ENCODE measurements at places on chromosomes 7 and 10.

GRCh38 chr7:37027557-37028341 is 303.5 kb upstream of the AOAH start:
- DNase-seq, result no peak

DNA sequence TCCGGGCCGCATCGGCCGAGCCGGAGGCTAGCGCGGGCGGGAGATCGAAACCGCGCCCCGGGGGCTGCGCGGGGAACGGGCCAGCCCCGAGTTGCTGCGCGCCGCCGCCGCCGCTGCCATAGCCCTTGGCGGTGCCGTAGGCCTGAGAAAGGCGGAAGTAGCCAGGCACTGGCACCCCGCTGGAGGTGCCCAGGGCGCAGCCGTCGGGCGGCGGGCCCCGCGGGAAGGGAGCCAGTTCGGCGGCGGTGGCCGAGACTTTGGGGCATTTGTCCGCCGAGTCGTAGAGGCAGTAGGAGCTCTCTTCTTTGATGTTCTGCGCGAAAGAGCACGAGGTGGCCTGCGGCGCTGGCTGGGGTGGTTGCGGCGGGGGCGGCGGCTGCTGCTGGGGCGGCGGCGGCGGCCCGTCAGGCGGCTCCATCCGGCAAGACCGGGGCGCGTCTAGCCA is 587 bp downstream of the HOXA10 start:
- DNase-seq, result no peak

- no peak for DNase-seq
Measured at GRCh38 chr7:87518735-87519134, 43.3 kb upstream of the ABCB4 start.

- no peak for DNase-seq
Measured at GRCh38 chr10:45427970-45428366, 54.0 kb downstream of the ALOX5 start.

DNA sequence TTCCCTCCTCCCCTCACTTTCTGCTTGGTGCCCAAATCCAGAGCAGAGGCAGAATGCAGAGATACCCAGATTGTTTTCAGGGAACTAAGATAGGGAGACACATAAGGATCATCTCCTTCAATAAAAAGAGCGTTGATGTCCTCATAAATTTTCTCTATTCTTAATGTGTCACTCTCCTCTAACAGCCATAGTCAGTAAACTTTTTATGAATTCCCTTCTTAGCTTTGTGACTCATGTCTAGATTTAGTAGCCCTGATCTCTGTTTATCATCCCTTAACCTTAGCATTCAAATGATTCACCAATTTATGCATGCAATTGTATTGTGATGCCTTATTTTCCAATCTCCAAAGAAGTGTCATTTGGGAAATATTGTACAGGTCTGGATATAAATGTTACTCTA is 995.5 kb upstream of the C7orf33 start:
- no peak for DNase-seq

GRCh38 chr7:27156508-27156898 is at the start of gene HOXA7:
Gene HOXA7, minus strand, starts transcription at chr7:27156675. Its CDS starts 130 bp downstream, at chr7:27156545.
- no peak for DNase-seq

DNA sequence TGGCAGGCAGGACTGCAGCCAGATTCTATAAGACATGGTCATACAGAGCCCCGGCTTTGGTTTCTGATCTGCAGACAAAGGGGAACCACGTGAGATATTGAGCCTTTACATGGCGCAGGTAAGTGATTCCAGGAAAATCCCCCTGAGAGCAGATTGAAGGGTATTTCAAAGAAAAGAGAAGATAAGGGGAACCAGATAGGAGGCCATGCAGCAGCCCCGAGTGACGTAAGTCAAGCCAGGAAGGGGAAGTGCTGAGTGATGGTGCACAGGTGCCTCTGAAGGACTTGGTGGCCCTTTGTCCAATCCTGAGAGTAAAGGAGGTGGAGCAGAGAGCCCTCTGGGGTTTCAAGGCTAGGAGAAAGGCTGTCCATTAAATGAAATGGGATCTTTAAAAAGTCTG is 329.0 kb downstream of the ACTR3B start:
- DNase-seq, result no peak

DNA sequence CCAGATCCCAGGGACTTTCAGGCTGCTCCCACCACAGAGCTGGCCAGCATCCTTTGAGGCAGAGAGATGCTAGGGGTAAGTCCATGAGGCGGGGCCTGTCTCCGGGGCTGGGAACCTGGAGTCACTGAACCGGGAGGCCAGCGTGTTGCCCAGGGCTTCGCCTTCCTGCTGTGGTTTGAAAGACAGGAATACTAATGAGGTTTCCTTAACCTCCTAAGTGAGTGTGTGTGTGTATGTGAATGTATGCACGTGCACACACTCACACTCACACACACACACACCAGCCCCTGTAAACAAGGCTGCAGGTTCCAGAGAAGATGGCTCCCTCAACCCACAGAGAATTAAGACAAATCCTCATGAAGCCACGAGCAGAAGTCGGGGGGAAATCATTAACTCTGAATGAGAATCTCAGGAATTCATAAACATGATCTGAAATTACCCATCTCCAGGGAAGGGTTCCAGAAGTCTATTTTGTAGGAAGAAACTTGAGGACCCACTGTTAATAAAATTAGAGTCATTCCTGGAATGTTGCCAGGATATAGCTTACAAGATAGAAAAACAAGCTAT is 20.3 kb upstream of the PFKP start:
- no peak for DNase-seq

DNA sequence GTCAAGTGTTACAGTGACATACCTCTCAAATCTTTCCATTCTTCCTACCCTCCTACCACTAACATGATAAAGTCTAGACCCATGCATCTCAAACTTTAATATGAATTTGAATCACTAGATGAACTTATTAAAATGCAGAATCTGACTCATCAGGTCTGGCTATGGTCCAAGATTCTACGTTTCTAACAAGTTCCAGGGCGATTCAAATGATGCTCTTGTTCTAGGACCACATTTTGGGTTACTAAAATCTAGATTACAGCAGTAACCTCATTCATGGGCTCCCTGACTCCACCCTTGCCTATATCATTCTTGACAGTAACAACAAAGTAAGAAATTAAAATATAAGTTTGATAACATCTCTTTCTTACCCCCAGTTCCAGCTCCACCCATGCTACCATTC is 124.8 kb upstream of the LSM8 start:
- no peak for DNase-seq

- no peak for DNase-seq
Measured at GRCh38 chr7:15557186-15557585, 4.6 kb downstream of the AGMO start.

GRCh38 chr10:100786591-100786990 is 41.2 kb downstream of the PAX2 start:
- DNase-seq, result no peak

DNA sequence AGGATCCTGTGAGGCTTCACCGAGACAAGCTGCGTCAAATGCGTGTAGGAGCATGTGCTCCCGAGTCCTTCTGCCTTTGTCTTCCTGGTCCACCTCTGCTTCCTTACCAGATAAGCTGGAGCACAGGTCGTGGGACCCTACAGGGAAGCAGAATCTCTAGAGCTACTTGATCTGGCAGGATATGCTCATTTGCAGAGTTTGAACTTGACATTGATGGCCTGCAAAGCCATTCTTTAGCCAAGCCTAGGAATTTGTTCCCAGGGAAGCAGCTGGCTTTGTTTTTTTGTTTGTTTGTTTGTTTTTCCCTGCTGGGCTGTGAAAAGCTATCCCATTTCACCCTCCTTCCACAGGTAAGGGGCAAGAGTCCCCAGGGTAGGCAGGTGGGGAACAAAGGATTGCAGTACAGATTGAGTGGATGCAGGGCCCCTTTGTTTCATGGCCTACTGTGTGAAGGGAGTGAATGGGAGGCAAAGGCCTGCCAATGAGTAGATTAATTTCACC is 200.0 kb upstream of the BMPER start:
- no peak for DNase-seq

GRCh38 chr7:16967300-16967811 is 85.6 kb upstream of the AGR3 start:
- no peak for DNase-seq

GRCh38 chr7:98240961-98241673 is 10.9 kb downstream of the TECPR1 start:
- DNase-seq, result no peak

DNA sequence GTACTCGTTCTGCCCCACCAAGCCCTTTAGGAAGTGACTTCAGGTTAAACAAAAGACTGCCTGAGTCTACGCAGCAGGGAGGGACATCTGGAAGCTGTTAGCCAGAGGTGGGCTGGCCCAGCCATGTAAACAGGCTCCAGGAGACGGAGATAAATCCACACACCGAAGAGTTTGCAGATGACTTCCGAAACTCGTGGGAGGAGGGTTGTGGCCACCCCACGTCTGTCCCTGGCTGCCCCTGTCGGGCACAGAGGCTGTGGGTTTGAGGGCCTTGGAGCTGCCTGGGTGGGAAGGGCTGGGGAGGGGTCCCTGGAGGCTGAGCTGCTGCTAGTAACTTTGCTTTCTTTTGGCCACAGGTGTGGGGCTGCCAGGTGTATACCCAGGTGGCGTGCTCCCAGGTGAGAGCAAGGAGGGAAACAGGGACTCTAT is 15.6 kb downstream of the ELN start:
- DNase-seq, result no peak

GRCh38 chr10:46254467-46254866 is 32.3 kb upstream of the ANTXRL start:
- DNase-seq, result no peak

- no peak for DNase-seq
Measured at GRCh38 chr10:127537924-127538323, 11.2 kb upstream of the NPS start.

DNA sequence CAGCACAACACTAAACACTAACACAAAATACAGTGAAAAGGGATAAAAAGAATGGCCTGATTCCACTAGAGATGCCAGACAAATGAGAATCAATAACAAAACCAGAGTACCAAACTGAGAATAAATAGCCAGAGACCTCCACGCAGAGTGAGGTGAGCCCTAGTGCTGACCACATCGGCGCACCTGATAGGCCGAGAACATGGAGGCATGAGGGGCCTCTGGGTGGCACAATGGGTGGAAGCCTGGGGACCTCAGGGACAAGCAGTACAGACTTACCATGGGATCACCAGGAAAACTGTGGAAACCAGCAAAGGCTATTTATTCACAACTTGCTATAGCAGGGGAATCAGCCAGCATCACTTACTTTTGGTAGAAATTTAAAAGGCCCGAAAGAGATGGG is 1.8 kb upstream of the CSGALNACT2 start:
- no peak for DNase-seq

GRCh38 chr10:90148116-90148855 is 446.9 kb downstream of the KIF20B start:
- no peak for DNase-seq

DNA sequence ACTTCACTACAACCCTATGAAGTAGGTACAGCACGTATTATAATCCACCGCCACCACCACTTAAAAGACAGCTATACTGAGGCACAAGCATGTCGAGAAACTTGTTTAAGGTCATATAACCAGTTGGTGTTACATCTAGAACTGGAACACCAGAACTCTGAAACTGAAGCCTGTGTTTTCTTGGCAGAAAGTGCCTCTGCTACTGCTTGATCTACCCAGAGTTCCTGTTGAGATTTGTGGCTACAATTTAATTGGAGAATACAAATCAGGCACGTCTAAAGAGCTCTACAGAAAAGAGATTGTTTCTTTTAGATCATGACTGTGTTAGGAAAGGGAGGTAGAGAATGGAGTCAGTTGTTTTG is 4.3 kb upstream of the ADD3 start:
- DNase-seq, result no peak

GRCh38 chr10:60905580-60905979 is 38.4 kb downstream of the RHOBTB1 start:
- DNase-seq, result no peak
